Osteocyte (in vitro differentiated cells): ENCODE measurements at places on chromosomes 5 and 9.

DNA sequence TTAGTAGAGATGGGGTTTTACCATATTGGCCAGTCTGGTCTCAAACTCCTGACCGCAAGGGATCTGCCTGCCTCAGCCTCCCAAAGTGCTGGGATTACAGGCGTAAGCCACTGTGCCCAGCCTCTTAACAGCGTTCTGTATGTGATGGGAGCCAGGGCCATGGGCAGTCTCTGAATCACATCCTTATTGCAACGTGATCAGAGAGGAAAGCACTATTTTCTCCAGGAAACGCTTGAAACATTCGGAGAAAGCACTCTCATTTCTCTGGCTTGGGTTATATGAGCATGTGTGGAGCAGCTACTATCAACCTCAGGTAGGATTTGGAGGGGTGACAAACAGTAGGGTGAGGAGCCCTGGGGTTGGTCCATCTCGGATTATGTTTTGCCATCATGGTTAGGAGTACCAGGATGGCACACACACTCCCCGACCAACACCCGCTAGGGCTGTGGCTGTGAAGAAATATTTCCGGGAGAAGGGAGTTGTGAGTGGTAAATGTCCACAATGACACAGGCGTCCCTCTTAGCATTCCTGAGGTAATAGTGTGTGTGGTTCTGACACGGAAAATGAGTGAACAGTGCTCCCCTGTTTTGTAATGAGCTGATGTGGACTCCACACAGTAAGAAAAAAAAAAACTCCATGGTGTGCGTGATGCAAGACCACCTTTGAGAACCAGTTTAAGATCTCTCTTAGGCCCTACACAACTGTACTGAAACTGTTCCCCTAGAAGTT is 406.2 kb upstream of the ZNF608 start:
- no peak for DNase-seq

DNA sequence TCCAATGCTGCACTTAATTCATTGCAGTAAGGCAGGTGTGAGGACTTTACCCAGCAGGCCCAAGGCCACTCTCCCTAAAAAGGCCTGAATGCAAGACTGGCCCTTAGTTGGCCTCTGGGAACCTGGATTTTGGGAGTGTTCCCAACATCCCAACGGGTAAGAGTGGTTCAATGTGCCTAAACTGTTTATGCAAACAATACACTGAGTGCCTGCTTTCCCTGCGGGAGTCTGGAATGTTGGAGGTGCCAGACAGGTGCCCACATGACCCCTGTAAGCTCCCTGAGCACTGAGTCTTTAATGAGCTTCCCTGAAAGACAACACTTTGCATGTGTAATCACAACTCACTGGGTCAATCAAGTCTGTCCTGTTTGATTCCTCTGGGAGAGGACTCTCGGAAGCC is 37.4 kb downstream of the NSUN2 start:
- peak; percentile 42 for DNase-seq

GRCh38 chr5:178474562-178475184 is 115.5 kb downstream of the COL23A1 start:
- no peak for DNase-seq

GRCh38 chr9:119639287-119639955 is 270.2 kb upstream of the BRINP1 start:
- no peak for DNase-seq

DNA sequence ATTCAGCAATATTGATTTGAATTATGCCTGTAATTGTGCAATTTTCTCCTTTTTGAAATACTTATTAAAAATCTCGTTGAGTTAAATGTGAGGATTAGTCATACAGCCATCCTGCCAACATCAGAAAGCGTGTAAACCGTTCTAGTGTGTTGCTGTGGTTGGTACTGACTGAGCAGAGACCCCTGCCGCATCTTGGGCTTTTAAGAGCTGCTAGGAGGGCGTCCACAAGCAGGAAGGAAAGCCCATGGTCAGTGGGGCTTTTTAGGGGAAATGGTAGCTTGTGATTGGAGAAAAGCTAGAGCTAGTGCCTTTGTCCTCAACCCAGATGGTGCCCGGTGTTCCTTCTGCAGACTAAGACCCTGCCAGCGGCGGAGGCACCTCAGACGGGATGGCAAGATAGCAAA is 1.3 kb downstream of the SDHA start:
- no peak for DNase-seq

GRCh38 chr9:120265791-120266190 is 314.2 kb downstream of the CDK5RAP2 start:
- no peak for DNase-seq

DNA sequence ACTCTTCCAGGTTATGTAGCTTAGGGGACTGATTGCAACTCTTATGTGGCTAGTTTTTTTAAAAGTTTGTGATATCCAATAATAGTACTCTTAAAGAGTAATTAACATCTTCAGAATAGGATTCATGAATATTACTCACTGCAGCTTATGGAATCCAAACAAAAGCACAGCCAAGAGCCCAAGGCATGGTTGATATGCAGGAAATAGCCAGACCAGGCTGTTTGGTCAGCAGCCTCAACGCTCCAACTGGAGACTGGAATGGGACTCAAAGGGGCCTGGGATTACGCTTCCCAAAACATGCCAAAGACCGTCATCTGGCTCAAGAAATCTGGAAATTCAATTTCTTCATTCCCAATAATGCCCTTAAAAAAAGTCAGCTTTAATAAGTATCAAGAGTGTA is 268.6 kb downstream of the SEC61B start:
- DNase-seq = no peak

GRCh38 chr5:147613359-147613758 is 103.5 kb upstream of the DPYSL3 start:
- no peak for DNase-seq

- no peak for DNase-seq
Measured at GRCh38 chr5:126961128-126961527, 69.2 kb downstream of the MARCHF3 start.

GRCh38 chr5:112196584-112196983 is 222.5 kb downstream of the EPB41L4A start:
- DNase-seq = no peak

- no peak for DNase-seq
Measured at GRCh38 chr5:75020016-75020656, 32.2 kb downstream of the GCNT4 start.

DNA sequence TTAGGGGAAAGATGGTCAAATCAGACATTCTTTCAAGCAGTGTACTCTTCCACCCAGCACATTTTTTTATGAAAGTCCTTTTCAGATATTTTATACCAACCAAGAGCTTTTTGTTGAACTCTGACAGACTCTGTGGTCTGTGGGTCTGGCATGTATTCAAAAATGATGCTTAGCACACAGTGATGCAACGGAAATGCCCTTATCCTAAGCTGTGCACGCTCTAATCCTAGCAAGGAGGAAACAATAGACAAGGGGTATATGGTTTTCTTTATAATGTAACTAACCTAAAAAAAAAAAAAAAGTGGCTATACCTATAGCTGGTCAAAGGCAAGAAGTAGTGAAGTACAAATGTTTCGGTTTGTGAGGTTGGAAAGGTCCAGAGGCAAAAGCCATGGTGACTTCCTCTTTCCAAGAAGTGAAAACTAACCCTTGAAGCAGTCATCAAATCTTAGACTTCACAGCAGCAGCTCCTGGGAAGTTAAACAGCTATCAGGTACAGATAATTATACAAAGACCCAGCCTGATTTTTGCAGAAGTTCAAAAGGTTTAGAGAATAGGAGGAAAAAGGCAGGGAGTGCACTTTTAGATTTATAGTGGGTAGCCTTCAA is 82.5 kb downstream of the SEMA6A start:
- no peak for DNase-seq

- DNase-seq = peak; percentile 69
Measured at GRCh38 chr5:6551287-6551954, 81.4 kb downstream of the NSUN2 start.

GRCh38 chr5:87410931-87411330 is 1.8 kb downstream of the CCNH start:
- DNase-seq = no peak

- DNase-seq = no peak
Measured at GRCh38 chr9:89462199-89462598, 35.7 kb downstream of the SEMA4D start.

DNA sequence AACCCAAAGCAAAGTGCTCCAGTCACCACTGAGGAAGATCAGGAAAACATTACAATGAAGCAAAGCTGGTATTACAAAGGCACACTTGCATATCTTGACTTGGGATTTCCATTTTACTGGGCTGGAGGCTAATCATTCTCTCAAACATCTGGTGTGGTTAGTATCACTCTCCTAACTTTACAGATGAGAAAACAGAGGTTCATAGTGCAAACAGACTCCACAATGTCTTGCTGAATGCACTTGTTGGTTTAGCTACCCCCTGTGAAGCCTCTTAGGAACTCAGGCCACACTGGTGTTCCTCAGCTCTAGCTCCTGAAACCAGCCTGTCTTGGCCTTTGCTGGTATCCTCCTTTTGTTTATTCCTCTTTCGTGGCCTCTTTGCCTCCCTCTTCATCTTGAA is 29.5 kb upstream of the SMAD5 start:
- DNase-seq = no peak

- no peak for DNase-seq
Measured at GRCh38 chr9:20620650-20621470, 1.4 kb downstream of the MLLT3 start.

DNA sequence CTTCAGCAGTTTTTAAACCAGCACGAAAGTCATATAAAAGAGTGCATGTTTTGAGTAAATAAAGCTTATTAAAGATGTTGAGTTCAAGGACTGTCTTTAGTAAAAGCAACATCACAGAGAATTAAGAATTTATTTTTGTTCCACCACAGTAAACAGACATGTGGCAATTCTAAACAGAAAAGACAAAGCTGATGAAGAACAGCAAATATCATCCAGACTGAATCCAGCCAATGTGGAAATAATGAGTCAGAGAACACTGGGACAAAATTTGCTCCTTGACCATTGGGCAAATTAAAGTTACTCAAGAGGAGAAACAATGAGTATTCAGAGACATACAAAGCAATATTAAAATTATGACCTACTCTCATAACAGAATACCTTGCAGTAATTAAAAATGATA is 28.8 kb downstream of the OR2K2 start:
- no peak for DNase-seq

GRCh38 chr5:134142052-134142451 is 27.6 kb downstream of the TCF7 start:
- DNase-seq = peak; percentile 65

- DNase-seq = no peak
Measured at GRCh38 chr9:134224567-134225093, 60.3 kb upstream of the RNU6ATAC start.

DNA sequence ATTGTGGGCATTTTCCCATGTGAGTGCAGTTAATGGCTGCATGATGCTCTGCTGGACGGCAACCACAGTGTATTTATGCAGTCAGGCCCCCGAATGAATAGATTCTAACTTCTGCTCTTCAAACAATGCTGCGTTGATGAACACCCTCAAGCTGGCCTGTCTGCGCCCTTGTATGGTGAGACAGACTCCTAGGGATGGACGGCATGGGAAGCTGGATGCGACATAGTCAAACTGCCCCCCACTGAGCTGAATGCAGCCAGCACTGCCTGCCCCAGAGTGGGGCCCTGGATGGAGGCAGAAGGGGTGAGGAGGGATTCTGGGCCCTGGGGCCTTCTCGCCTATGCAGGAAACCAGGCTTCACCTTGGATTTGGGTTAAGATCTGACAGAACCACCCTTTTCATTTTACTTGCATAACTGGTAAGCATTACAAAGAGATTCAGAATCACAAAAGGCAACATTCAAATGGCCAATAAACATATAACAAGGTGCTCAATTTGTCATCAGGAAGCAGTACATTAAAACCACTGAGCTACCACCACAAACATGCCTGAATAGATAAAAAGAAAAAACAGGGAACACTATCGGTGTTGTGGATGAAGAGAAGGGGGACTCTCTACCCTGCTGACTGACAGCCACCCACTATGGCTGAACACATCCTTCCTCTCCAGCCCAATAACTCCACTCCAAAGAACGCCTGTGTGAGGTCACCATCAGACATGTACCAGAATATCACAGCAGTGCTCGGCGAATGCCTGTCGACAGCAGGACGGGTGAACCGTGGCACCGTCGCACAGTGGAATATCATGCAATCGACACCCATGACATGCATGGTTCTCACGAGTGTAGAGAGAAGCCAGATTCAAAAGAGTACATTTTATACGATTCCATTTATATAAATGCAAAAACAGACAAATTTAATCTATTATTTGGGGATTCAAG is 79.1 kb downstream of the RAPGEF1 start:
- no peak for DNase-seq

DNA sequence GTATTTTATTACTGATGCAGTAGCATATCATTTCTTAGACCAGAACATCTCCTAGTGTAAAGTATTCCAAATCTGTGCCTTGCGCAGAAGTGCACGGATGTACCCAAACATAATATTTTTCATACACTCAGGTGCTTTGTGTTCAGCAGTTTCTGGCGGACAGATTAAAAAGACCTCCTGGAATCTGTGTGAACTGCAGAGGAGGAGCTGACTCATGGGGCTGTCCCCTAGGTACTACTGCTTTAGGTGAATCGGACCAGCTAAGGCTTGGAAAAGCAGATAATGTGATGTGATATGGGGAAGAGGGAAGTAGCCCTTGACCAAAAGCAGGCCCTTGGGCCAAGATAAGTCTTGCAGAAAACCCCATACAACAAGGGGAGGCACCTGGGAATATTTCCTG is 310.1 kb downstream of the PLK2 start:
- DNase-seq = no peak

GRCh38 chr5:180259260-180259611 is 32.6 kb downstream of the MAPK9 start:
- no peak for DNase-seq

DNA sequence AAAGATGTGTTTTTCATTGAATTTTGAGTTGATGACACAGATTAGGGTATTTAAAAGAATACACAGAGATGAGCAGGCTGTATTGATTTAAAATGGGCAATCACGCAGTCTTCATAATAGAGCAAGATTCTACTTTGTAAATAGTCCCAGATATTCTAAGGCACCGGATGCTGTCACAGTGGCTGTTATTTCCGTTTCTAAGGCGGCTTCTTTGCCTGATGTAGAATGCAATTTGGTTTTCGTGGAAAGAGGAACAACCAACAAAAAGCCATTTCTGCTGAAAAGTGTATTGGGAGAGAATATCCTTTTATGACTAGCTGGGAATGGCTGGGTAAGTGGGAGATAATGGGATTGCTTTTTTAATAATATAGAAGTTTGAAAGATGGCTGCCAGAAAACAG is 17.5 kb downstream of the PRKACG start:
- no peak for DNase-seq

- no peak for DNase-seq
Measured at GRCh38 chr5:95519681-95520080, 35.1 kb downstream of the SKIC3 start.

DNA sequence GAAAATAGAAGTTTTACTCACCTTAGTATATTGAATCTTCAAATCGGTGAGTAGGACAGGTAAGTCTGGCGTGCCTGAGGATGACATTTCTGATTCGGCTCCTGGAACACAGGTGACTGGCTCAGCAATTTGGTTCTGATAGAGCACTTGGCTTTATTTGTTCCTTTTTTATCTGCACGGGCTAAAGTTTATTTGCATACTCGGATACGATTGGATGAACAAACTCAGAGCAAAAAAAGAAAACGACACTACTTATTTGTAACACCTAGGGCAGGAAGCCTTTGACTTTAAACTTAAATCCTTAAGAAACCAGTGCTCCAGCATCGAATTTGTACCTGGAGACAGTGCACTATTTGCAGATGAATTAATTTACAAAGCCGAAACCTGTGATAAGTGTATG is at the start of gene ALDH1A1:
Gene ALDH1A1, minus strand, starts transcription at position 140 of the 400 bp plus-strand sequence. Its CDS starts 53 bp downstream, at position 87.
- no peak for DNase-seq
